NCI-H510A treated with DMSO at 0.1 percent for 48 hours (cell line): ENCODE measurements at places on chromosomes 16 and 17.

GRCh38 chr17:68733241-68734176 is 132.3 kb upstream of the FAM20A start:
- no peak for DNase-seq

DNA sequence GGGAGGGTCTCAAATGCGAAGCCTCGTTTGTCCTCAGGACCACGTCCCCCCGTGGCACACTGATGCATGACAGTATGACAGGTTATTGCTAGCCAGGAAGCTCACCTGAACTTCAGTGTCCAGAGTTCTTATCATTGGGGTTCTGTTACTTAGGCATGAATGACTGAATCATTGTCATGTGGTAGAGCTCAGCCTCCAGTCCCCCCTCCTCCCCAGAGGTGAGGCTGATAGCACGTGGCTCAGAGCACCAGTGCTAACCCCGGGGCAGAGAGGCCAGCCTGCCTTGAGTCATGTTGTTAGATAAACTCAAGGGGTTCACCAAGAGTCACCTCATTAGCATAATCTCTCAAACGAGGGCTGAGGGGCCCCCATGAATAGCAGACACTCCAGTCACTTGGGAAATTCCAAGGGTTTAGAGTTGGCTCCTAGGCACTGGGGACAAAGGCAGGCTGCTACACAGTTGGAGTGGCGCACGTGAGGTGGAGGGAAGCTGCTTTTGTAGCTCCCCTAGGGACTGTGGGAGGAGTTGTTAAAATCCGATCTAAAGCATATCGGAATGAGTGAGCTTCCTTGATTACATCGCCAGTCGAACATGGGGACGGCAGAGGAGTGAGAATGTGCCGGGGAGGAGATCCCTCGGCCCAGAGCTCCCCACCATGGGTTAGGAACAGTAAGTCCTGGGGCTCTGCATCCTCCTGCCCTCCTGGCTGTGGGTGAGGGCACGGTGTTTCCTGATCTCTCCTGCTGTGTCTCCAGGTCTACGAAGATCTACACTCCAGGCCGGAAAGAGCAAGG is 18.2 kb downstream of the DHX38 start:
- DNase-seq = no peak

DNA sequence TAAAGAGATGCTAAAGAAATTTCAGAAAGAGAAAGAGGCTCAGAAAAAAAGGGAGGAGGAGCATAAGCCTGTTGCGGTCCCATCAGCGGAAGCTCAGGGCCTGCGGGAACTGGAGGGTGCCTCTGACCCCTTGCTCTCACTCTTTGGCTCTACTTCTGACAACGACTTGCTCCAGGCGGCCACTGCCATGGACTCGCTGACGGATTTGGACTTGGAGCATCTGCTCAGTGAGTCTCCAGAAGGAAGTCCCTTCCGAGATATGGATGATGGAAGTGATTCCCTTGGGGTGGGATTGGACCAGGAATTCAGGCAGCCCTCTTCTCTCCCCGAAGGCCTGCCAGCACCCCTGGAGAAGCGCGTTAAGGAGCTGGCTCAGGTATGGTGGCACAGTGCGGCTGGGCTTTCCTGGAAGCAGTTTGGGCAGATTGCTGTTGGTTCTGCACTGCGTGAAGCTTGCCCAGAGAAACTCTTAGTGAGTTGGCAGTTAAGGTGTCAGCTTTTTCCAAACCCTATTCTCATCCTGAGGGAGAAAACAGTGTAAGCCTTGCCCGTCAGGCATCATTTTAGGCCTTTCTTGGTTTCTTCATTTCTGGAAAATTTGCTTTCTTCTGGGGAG is 13.6 kb downstream of the UBN1 start:
- no peak for DNase-seq

DNA sequence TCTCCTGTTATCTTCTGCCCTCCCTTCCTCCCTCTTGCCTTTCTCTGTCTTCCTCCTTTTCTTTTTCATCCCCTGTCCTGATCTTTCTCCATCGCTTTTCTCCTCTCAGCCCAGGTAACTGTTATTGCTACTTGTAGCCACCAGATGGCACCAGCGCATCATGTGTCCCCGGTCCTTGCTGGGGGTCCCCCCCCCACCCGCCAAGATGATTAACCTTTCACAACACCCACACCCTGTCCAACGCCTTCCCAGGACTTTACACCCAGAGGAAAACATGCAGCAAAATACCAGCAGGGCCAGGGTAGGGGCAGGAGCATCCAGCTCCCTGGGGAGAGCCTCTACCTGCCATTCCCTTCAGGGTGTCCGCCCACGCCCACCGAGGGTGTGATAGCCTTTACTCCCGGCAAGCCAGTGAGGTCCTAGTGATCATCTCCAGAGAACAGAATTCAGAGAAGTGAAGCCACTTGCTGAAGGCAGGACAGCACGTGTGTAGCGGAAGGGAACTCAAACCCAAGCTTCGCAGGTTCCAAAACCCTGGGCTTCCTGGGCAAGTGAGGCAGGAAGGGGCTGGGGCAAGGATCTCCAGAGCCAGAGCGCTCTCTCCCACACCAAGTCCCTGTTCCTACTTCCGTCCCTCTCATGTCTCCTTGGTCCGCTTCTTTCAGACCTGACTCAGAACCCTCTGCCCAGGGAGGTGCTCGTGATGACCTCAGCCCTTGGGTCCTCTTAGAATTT is 13.4 kb upstream of the TAC4 start:
- DNase-seq = peak; percentile 65

DNA sequence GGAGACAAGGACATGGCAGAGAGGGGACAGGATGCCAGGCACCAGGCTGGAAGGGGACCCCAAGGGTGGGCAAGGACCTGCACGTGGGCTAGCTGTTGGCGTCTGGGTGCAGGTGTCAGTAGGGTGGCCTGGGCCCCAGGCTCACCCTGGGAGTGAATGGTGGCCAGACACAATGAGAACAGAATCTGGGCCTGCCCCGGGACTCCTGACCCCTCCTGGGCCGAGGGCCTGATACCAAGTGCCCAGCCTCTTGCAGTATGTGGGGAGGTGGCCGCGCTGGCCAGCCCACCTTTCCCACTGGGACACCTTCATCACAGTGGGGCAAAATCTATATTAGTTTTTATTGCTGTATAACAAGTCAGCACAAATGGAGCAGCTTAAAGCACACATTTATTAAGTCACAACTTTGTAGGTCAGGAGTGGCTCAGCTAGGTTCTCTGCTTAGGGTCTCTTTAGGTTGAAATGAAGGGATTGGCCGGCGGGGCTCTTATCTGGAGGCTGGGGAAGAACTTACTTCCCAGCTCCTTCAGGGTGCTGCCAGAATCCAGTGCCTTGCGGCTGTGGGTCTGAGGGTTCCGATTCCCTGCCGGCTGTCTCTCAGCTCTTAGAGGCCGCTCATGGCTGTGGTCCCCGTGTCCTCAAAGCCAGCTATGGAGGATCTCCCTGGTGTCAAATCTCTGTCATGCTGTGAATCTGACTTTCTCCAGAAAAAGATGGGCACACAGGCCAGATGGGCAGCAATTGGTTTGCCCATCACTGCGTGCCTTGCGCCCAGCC is 3.6 kb downstream of the PRSS33 start:
- DNase-seq = no peak

DNA sequence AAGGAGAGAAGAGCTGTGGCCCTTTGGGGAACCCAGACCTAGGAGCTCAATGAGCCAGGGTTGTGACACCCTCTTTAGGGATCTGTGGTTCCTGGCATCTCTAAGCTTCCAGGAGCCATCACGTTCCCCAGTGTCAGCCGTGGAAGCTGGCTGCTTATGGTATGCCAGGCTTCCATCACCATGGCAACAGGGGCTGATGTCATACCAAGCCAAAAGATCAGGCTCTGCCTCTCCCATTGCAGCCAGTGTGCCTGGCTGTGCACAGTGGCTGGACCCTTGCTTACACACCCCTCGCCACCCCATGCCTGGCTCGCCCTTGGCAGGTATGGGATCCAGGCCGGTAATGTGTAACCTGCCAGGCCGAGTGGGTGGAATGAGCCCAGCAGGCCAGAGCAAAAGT is 91.1 kb downstream of the SSH2 start:
- DNase-seq = no peak

- DNase-seq = no peak
These were observed 41.2 kb downstream of the KIAA0513 start for GRCh38 chr16:85068746-85069145.

DNA sequence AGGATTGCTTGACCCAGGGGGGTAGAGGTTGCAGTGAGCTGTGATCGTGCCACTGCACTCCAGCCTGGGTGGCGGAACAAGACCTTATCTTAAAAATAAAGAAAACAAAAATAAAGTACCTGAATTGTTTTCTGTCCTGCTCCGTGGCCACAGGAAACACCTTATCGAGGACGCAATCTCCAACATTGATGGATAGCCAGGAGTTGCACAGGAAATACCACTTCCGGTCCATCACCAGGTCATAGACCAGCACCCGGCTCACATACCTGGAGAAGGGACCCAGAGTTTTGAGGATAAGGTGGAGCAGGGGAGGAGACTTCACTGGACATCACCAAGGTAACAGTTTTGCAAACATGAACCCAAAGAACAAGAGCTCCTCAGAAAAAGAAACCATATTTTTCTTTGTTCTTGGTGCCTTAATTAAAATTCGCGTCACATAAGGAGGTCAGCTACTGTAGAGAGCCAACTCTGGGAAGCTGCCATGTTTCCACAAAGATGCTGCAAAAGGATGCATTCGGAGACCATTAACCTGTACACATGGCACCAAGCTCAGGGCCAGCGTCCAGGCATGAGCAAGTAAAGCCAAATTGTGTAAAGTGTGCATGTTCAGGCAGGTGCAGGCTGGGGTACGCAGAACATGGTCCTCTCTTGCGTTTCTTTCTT is 55.6 kb upstream of the GCSH start:
- no peak for DNase-seq

- no peak for DNase-seq
These were observed 25.9 kb upstream of the FOXJ1 start for GRCh38 chr17:76166906-76167305.

DNA sequence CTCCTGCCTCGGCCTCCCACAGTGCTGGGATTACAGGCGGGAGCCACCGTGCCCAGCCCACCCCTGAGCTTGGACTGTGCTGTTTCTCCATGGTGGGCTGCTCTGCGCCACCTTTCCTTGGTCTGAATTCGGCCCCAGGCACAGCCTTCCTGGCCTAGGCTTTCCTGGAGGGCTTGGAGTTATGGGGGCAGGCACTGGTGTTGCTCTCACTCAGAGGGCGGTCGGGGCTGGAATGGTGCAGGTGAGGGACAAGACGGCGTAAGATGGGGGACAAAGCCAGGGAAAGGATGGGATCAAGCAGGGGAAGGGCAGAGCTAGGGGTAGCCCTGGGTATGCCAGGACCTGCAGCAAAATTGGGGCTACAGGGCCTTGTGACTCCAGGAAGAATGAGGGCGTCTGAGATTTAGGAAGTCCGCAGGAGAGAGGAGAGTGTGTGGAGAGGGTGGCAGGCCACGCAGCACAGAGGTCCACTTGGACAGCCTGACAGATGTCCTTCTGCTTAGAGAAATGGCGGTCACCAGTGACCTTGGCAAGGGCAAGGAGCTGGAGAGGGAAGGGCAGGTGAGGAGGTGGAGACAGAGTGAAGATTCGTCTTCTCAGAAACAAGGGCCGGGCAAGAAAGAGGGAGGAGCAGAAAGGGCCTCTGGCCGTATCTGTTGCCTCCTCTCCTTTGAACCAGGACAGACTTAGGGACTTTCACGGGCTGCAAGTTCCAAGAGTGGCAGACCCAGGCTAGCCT is 1.6 kb upstream of the ATP6V0C start:
- DNase-seq = no peak

GRCh38 chr16:49952386-49952785 is 72.6 kb upstream of the CNEP1R1 start:
- DNase-seq = no peak

GRCh38 chr17:39622380-39623006 is 4.3 kb upstream of the PPP1R1B start:
- DNase-seq = no peak

DNA sequence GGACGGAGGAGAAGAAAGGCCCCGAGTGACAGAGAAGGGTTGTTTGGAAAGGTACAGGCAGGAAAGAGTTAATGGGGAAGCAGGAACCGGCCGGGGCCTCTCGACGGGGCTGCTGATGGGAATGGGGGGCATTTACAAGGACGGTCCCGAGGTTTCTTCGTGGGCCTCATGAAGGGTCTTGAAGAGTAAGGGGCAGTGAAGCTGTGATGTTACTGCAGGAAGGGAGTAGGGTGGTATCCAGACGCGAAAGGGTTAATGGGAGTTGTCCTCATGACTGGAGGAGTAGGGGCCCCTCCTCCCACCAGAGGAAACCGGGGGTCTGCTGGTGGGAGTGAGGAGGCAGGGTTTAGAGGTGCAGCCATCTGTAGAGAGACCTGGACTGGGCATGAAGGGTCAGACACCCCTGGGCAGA is 481 bp downstream of the PDK2 start:
- DNase-seq = no peak

DNA sequence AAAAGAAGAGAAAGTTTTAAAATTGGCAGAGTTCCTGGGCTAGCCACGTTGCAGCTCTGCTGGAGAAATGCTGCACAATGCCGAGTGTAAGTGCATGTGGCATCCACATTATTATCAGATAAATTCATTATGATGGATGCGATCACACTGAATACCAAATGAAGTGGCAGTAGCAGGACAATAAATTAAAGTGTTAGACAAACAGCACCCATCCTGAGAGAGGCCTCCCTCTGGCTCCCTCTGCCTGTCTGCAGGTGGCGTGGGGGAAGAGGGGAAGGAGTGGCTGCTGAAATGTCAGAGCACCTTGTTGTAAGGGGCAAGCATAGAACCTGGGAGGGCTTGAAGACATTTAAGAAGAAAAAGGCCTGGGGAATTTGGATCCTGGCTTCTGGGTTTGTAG is 324.1 kb downstream of the HAPSTR1 start:
- no peak for DNase-seq
